ENCODE measurements at places on chromosomes 2 and 18. TPM values are rescaled to one million over a fixed set of nuclear protein-coding genes. Genes with fewer than 3 reads are reported as not detected.

DNA sequence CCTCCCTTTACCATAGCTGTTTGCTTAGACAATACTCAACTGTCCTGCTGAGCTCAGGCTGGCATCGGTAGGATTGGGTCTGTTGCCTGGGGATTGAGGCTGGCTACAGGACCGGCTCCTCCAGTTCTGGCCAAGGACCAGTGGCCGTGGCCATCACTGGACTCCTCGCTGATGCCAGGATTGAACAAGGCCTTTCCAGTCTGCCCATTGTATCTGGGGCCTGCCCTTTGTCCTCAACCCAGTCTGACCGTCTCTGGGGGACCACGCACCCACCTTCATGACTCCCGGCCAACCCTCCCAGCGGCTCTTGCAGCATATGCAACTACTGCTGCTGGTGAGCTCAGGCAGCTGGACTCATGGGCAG lies 28.7 kb downstream of the SH2D6 start:
- no peaks in the 10 kb centered on the region for H3K27me3 ChIP-seq
- no peak for DNase-seq
- H3K36me3 ChIP-seq, result no peaks in the 10 kb centered on the region

GRCh38 chr2:53505826-53506225 lies 261.8 kb upstream of the CHAC2 start:
- no peak overlapping the region for H3K4me3 ChIP-seq
- no peak overlapping the region for H3K27ac ChIP-seq
- no peaks in the 10 kb centered on the region for H3K27me3 ChIP-seq

The SCN9A gene
- total RNA-seq, result 1.5 TPM

- peaks cover 27% of the 10 kb centered on the region for H3K4me1 ChIP-seq
- no peak for DNase-seq
- H3K27ac ChIP-seq, result peak overlapping the region; percentile 67
- peaks cover 24% of the 10 kb centered on the region for H3K36me3 ChIP-seq
These were observed 972 bp upstream of the MPP4 start for GRCh38 chr2:201699416-201699815.

DNA sequence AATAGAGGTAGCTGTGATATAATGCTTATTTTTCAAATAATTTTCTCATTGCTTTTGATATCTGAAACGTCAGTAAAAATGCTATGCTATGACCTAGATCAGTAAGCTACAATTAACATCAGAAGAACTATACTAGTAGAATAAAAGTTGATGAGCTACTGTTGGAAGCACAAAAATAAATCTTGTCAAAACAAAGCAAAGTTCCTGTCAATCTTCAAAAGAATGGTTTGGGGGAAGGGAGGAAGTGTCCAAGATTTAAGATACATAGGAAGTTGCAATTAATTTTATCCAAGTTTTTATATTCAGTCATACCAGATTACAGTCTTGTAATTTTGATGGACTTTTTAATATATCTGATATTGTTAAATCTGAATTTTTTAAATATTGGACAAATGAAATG lies 19.2 kb downstream of the IRS1 start:
- no peaks in the 10 kb centered on the region for H3K27me3 ChIP-seq
- no peak overlapping the region for H3K4me3 ChIP-seq
- H3K4me1 ChIP-seq, result peaks cover 42% of the 10 kb centered on the region
- H3K27ac ChIP-seq, result peak overlapping the region; percentile 66
